HCEC 1CT (cell line): ENCODE measurements at places on chromosomes 6 and 20.

DNA sequence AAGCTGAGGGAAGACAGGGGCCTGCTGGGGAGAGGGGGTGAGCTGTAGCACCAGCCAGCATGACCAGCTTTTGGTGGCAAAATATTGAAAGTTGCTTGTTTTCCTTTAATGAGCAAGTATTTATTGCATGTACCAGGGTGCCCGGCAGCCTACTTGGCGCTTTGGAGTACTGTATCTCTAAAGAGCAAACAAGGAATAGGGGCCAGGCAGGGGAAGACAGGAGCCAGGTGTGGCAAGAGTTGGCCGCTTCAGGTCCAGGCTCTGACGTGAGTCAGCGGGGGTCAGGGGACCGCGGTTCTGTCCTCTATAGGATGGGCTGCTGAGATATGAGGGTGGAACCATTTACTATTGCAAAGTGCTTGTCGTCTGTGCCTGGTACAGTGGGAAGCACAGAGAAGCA is 63.1 kb downstream of the PSMG4 start:
- no peak for DNase-seq

DNA sequence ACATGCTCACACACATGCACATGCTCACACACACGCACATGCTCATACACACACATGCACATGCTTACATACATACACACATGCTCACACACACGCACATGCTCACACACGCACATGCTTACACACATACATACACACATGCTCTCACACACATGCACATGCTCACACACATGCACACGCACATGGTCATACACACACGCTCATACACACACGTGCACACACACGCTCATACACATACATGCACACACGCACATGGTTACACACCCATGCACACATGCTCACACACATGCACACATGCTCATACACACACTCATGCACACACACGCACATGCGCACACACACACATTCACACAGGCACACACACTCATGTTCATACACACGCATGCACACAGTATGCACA is 20.8 kb upstream of the RPS6KA2 start:
- no peak for DNase-seq

- DNase-seq: no peak
These were observed 38.1 kb upstream of the PDE7B start for GRCh38 chr6:135813401-135813800.

- DNase-seq: no peak
These were observed 53.3 kb downstream of the PLEKHG1 start for GRCh38 chr6:150652848-150653613.

DNA sequence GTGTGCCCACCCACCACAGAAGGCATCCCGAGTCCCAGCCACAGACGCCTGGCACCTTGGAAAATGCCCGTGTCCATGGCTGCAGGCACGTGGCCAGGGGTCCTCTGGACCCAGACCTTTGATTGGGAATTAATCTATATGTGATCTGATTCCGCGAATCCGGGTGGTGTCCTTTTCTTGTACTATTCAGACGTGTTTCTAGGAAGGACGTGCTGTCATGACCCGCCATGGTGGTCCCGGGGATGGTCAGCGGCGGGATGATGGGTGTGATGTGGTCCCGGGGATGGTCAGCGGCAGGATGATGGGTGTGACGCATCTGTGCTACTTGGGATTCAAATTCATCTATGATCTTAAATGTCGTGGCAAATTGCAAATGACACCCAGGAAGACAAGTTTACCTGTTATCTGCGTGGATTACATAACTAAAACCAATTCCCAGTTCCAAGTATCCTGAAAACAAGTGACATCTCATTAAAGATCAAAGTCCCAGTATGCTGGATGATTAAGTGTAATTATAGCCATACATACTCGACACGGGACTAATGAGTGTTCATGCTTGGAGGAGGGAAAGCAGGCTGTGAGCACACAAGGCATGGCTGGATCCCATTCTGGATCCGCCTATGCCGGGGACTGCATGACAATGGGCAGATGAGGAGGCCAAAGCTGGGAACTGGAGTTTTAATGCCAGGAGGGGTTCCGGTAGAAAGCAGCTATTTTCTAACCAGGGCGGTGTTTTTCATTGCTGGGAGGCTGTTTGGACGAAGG is 256.5 kb downstream of the TAF4 start:
- DNase-seq: no peak

- DNase-seq: no peak
These were observed 17.4 kb downstream of the NKX2-2 start for GRCh38 chr20:21496452-21496851.

GRCh38 chr6:146352163-146352562 is 191.5 kb upstream of the RAB32 start:
- DNase-seq: no peak
